Activated T-cell treated with anti-CD3 and anti-CD28 coated beads, Interleukin-2, amount 50 U/mL, for 24 hours (primary cell): ENCODE measurements at places on chromosomes 4 and X.

- no peak for DNase-seq
These were observed 30.2 kb upstream of the NKX6-1 start for GRCh38 chr4:84529169-84529751.

DNA sequence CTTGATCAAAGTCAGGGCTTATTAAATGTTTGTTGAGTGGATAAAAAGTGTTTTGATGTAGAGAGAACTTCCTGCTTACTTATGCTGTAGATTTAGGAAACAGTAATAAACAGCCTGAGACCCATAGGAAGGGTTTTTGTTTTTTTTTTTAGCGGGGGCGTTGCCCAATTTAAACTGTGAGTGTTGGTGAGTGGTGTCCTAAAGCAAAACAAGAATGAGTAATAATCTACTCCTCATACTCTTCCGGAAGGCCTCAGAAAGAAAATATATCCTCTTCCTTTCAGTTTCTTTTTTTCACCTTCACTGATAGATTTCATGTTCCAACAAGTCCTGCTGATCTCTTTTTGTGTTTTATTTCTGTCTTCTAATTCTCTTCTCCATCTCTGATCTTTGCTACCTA lies 104.4 kb upstream of the SCML1 start:
- DNase-seq: no peak

- DNase-seq: no peak
These were observed at the start of gene NDST4 for GRCh38 chr4:115113506-115114106. Gene NDST4 (minus strand): TSS chr4:115113620. CDS start chr4:115077036, 36,584 bp downstream.

GRCh38 chr4:169238445-169238844 lies 32.3 kb downstream of the SH3RF1 start:
- no peak for DNase-seq

DNA sequence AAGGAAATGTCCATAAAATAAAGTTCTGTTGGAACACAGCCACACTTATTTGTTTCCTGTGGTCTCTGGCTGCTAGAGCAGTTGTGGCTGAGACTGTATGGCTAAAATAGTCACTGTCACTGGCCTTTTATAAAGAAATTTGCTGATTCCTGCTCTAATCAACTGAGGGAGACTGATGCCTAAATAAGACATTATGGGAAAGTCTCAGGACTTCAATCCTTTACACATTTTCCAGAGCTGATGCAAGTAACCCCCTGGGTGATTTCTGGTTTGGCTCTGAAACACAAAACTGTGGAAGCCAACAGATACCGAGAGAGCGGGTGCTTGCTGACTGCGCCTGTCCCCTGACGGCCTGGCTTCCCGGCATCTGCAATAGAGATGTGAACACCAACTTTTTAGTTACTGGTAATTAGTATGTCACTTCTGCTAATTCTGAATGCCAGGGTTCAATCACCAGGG lies 64.0 kb downstream of the POLR2B start:
- DNase-seq: no peak

- DNase-seq: peak; percentile 82
These were observed 30.9 kb downstream of the NIPAL1 start for GRCh38 chr4:48047421-48047844.

GRCh38 chr4:86846921-86847320 lies 2.3 kb downstream of the SLC10A6 start:
- DNase-seq: no peak

- peak; percentile 61 for DNase-seq
These were observed 65.1 kb upstream of the CCDC160 start for GRCh38 chrX:134171661-134172587.

DNA sequence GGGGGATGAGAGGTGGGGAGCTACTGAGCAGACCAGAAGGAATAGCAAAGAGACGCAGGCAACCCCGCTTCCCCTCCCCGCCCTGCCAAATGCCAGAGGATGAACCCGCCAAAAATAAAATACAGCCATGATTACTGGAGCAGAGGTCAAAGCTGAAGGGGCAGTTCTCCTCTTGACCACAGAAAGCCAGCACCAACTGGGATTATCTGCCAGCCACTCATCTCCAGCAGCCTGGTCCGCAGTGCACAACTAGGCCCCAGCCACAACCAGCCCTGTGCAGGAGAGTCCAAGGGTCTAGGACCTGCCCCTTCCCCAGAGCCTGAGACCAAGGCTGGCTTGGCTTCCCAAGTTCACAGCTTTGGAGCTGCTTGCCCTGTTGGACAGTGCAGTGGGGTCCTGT lies 67.4 kb upstream of the BCOR start:
- DNase-seq: no peak

DNA sequence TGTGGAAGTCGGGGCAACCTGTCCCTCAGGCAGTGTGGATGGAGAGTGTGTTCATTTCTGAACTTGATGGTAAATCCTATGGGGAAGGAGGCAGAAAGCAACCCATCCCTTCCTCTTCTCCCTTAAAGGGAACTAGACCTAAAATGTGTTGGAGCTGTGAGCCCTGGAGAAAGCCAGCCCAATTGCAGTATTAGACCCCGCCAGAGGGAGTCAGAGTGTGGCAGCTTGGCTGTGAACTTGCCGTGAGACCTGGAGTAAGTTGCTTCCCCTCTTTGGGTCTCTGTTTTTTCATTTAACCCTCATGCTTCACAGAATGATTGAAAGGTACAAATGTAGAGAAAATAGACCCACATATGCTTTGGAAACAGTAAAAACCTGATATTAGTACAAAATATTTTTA lies 108.7 kb upstream of the PAK3 start:
- no peak for DNase-seq

DNA sequence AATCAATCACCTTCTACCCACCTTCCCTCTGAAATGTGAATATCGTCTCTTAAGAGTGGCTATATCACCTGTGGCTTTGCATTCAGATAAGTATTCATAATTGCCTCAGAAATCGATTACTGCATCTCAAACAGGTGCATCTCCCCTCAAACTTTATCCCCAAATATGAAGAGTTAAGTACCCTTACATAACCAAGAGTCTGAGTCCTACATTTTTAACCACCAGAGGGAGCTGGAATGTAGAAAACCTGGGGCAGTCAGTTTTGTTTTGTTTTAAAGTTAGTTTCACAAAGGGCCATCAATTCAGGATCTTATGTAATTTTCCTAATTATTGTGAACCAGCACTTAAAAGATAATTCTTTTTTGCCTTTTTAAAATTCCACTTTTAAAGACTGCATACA lies 5.7 kb downstream of the TCEANC start:
- DNase-seq: no peak

DNA sequence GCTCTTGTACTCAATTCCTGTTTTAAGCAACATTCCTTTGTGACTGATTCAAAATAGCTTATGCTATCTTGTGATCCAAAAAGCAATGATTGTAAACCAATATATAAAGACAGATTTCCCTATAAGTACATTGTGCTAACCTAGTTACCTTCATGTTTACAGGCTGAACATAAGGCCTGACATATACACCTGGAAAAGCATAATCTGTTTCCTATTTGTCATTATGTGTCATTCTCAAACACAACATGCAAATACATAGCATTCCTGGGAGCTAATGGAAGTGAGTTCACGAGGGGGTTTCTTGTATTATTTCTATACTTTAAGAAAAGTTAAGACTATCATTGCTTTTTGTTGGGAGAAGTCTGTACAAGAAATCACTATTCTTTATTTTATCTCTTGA lies 638.1 kb upstream of the AGA start:
- DNase-seq: no peak

GRCh38 chr4:108890484-108890881 lies 127.6 kb upstream of the ETNPPL start:
- DNase-seq: no peak

DNA sequence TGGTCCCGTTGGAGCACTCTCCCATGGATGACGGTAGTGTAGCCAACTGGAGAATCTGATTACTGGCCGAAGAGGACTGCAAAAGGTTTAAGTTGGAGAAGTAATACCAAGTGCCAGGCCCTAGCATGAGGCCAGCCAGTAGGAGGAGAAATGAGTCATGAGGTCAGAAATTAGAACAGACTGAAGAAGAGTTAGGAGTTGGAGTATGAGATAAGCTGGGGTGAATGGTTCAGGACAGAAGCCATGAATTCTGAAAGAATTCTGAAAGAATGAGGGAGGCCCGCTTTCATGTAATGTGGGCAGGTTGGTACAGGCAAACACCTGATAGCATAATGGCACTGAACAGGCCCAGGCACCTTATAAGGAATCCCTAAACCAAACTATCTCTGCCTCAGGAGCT lies 18.4 kb upstream of the STK26 start:
- no peak for DNase-seq

GRCh38 chr4:121784975-121785374 lies 16.1 kb upstream of the EXOSC9 start:
- DNase-seq: no peak

DNA sequence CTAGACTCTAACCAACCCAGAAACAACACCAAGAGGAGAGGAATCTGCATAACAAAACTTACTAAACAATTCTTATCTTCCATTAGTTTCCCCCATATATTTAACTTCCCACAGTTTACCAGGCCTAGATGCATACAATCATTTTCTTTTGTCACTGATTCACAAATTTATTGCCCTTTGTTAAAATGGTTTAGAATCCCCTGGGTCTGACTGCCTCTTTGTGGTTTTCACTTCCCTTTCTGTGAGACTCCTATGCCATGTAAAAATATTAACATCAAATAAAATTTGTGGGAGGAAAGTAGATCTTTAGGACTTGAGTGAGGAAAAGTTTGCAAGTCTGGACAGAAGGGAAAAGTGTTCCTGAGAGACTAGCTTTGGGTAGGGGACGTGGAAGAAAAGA lies 393.8 kb upstream of the CNKSR2 start:
- no peak for DNase-seq

- no peak for DNase-seq
These were observed 10.7 kb upstream of the CXCL8 start for GRCh38 chr4:73729534-73730165.

DNA sequence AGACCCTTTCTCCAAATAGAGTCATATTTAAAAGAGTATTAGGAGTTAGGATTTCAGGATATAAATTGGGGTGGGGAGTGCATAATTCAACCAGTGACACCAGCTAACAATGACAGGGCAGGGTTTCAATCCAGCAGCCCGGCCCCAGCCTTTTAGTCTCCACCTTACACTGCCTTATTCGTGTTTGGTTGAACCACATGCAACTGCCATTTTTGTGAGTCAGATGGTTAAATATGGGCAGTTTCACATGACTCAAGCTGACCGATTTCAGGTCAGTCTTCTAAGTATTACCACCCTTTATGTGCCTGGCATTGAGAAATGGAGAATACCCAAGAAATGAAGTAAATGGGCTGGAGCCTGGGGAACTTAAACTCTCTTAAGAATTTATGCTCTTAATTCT lies 102.8 kb downstream of the STOX2 start:
- no peak for DNase-seq

DNA sequence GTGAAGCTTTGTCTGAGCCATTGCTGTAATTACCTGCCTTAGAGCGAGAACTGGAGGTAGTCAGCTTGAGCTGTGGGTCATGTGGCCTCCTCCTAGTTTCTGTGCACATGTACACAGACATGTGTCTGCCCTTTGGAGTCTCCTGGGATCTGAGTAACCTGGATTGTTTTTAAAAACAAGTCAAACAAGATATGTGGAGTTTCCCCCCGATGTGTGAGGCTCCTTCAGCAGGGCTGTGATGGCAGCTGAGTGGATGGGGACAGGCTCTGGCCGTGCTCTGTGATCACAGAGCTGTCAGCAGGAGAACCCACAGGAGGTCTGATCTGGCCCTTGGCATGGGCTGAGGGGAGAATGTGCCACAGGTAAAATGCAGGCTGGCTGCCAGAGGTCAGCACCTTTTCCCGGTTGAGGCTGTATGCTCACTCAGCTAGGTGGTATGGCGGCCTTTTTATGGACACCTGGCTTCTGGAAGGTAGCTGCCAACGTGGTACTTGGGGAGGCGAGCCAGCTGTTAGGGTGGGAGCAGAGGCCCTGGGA lies 38.4 kb downstream of the NOP14 start:
- DNase-seq: peak; percentile 17

GRCh38 chr4:163332526-163333406 lies at the start of gene NPY1R:
Gene NPY1R (minus strand): TSS chr4:163332596. CDS start chr4:163326554, 6,042 bp downstream.
- peak; percentile 47 for DNase-seq

- no peak for DNase-seq
These were observed 124.0 kb upstream of the STIM2 start for GRCh38 chr4:26736621-26737020.

- DNase-seq: no peak
These were observed 2.4 kb downstream of the FRAS1 start for GRCh38 chr4:78059524-78059889.

GRCh38 chr4:141871086-141871770 lies 234.8 kb downstream of the IL15 start:
- no peak for DNase-seq

- DNase-seq: no peak
These were observed 81.7 kb downstream of the FREM3 start for GRCh38 chr4:143618811-143619210.

DNA sequence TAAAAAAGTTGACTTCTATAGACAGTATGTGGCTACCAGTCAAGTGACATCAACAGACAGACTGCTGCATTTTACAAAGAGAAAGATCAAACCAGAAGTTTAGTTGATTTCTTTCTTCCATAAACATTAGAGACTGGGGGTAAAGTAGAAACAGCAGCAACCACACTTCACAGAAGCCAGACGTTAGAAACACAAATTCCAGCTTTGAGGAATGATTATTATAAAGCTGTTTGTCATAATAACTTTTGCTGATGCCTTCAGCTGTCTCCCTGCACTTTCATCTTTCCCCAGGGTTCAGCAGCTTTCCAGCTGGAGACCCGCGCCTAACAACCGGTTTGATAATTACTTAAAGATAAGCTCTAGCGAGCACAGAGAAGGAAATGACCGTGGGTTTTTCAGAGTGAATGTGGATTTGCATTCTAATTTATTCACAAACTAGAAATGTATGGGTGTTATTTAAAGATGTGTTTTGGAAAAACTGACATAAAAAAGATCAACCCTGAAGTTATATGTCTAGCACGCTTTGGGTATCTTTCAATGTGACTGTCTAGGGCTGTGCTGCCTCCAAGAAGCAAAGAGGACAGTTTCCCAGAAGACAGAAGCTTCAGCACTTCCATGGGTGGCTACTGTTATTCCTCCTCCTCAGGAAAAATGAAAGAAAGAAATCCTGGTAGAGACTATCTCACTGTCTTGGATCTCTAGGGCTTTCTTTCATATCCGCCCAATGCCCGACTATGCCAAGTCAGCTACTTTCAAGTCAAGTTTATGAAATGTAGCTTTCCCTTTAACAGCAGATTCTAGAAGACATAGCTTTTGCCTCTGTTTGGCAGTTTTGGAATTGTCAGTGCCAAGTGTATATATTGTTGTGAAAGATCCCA lies 15.0 kb upstream of the ENAM start:
- no peak for DNase-seq

DNA sequence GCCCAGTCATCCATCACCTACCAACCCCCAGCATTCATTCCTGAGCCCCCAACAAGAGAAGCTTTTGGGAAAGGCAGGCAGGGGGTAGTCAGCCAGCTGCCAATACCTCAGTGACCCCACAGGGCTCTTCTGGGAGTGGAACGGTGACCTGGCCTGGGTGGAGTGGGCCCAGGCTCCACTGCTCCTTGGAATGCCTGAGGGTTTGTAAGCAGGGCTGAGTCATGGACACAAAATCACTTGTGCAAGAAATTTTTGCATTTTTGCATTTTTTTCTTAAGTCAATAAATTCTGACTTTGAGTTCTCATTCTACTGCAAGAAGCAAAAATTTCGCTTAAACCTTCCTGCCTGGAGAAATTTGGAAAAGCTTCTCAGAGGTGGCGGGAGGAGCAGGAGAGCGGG lies 18.5 kb downstream of the SORCS2 start:
- no peak for DNase-seq
